ENCODE measurements at places on chromosomes 12 and 14. TPM values are rescaled to one million over a fixed set of nuclear protein-coding genes. Genes with fewer than 3 reads are reported as not detected.
A peak's percentile ranks its signal among the peaks of the same experiment; 100 is the strongest.

Gene TMEM119
- total RNA-seq: 0.97 TPM

Gene PCED1B
- 0.25 TPM for total RNA-seq

Gene CISTR
- total RNA-seq: not detected

Gene CNPY2
- 128 TPM for total RNA-seq

Gene RNASE2
- total RNA-seq: not detected

Gene PAH
- 0.07 TPM for total RNA-seq

Gene SOAT2
- total RNA-seq: not detected

Gene FAIM2
- total RNA-seq: 1.2 TPM

Gene GPR135
- 3.1 TPM for total RNA-seq

Gene TNS2
- total RNA-seq: 0.28 TPM

DNA sequence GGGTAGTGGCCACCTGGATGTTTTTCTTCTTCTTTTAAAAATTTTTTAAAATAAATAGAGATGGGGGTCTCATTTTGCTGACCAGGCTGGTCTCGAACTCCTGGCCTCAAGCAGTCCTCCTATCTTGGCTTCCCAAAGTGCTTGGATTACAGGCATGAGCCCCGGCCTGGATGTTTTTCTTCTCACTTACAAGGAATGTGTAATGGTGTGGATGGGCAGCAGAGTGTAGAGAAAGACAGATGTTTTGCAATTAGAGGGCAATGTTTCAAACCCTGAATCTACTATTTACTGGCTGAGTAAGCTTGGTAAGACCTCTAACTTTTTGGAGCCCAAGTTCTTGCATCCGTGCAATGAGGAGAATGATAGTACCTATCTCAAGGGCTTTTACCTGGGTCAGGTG, 48.1 kb downstream of the ADCK1 start:
- no peaks in the 10 kb centered on the region for H3K27me3 ChIP-seq
- no peaks in the 10 kb centered on the region for H3K36me3 ChIP-seq
- no peaks in the 10 kb centered on the region for H3K4me1 ChIP-seq

DNA sequence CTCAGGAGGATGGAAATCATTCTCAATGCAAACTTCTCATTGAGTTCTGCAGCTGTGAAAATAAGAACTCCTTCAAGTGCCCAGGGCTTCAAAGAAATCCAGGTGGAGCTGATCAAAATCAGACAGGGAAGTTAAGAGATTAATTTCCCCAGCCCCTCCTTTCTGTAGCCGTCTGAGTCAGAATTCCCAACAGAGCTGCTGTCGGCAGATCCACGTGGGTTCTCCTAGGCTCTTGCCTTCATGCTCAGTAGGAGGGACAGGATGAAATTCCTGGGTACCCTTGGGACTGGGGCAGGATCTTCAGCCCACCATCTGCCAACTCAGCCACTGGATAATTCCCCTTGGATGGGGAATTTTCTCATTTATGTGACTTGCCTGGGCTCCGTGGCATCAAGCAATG, 13.3 kb downstream of the TGFB3 start:
- H3K27ac ChIP-seq: no peak overlapping the region
- no peaks in the 10 kb centered on the region for H3K27me3 ChIP-seq
- no peak overlapping the region for H3K4me3 ChIP-seq

GRCh38 chr14:94548131-94548998, 12.9 kb upstream of the SERPINA4 start:
- no peak overlapping the region for H3K27ac ChIP-seq
- H3K36me3 ChIP-seq: no peaks in the 10 kb centered on the region
- no peak for DNase-seq
- no peaks in the 10 kb centered on the region for H3K27me3 ChIP-seq
- H3K4me1 ChIP-seq: peaks cover 4% of the 10 kb centered on the region
- H3K4me3 ChIP-seq: no peak overlapping the region

- no peak overlapping the region for H3K4me3 ChIP-seq
- no peaks in the 10 kb centered on the region for H3K36me3 ChIP-seq
- no peak for DNase-seq
Measured at GRCh38 chr14:65312859-65313258, 99.7 kb upstream of the FUT8 start.

- no peak for DNase-seq
- peaks cover 45% of the 10 kb centered on the region for H3K4me1 ChIP-seq
- no peaks in the 10 kb centered on the region for H3K36me3 ChIP-seq
- H3K27ac ChIP-seq: no peak overlapping the region
- H3K27me3 ChIP-seq: no peaks in the 10 kb centered on the region
Measured at GRCh38 chr12:94285943-94286582, 137.7 kb downstream of the PLXNC1 start.

DNA sequence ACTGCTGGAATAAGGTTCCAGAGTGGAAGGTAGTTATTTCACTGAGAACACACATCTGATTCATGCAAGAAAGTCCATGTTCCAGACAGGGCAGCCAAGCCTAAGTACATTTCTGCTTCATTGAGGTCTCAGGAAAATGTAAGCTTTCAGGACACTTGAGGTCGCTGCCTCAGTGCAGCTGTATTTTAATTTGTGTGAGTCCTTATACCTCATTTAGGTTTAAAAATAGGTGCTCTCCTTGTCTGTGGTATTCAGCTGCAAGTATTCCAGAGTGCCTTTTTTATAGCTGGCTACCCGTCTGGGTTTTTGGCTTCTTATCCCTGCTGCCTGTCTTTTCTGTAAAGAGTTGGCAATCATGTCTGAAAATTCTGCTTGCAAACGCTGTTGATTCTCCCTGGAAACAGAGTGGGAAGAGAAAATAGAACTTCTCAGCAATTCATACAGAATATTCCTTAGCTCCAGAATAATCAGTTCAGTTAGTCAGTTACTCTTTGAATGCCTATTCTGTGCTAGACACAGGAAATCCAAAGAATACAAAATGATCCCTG, 45.3 kb upstream of the PLBD1 start:
- no peaks in the 10 kb centered on the region for H3K4me1 ChIP-seq
- H3K4me3 ChIP-seq: no peak overlapping the region
- no peak overlapping the region for H3K27ac ChIP-seq
- H3K36me3 ChIP-seq: no peaks in the 10 kb centered on the region

DNA sequence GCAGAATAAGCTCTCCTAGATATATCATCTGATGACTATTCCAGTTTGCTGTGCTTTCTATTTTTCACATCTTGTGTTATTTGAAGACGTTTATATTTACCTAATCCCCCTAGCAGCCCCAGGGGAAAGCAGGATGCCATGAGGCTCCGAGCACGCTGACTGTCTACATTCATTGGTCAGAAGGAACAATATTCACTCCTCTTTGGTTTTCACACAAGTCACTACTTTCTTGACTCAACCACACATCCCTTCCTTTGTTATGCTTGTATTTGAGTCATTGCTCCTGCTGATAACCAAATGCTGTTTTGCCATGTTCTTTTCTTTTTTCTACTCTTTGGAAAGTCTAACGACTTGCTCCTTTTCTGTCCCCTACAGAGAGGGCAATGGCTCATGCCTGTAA, 86.5 kb upstream of the SLC38A2 start:
- H3K4me3 ChIP-seq: no peak overlapping the region
- H3K36me3 ChIP-seq: no peaks in the 10 kb centered on the region
- no peaks in the 10 kb centered on the region for H3K4me1 ChIP-seq
- DNase-seq: no peak
- no peaks in the 10 kb centered on the region for H3K27me3 ChIP-seq
- no peak overlapping the region for H3K27ac ChIP-seq

DNA sequence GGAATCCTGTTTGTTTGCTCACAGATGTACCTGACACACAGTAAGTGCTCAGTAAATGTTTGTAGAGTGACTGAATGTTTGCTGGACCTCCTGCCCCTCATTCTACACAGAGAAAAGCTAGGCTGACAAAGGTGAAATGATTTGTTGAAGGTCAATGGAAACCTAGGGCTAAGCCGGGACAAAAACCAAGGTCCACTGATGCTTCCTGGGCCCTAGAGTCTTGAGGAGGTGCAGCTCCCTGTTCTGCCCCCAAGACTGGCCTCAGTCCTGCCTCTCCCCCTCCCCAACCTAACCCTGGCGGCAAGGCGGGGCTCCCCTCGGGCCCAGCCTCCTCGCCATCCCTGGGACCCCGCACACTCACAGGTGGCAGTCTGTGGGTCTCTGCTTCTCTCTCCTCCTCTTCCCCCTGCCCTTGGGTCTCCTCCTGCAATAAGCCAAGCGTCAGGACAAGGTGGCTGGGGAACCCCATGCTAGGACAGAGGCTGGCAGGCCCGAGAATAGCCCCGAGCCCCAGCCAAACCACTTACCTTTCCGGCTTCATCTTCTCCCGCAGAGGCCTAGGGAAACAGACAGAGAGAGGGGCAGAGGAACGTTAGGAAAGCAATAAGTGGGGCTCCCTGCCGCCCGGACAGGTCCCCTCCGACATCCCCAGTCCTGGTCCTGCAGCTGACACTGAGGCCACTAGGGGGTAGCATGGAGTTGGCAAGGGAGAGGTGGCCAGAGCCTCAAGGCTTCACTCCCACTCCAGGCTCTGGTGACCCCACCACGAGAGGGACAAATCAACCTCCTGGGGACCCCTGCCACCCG, 9.3 kb downstream of the PGF start:
- H3K4me1 ChIP-seq: no peaks in the 10 kb centered on the region
- H3K27me3 ChIP-seq: no peaks in the 10 kb centered on the region
- DNase-seq: peak; percentile 86
- no peak overlapping the region for H3K4me3 ChIP-seq
- H3K36me3 ChIP-seq: no peaks in the 10 kb centered on the region

DNA sequence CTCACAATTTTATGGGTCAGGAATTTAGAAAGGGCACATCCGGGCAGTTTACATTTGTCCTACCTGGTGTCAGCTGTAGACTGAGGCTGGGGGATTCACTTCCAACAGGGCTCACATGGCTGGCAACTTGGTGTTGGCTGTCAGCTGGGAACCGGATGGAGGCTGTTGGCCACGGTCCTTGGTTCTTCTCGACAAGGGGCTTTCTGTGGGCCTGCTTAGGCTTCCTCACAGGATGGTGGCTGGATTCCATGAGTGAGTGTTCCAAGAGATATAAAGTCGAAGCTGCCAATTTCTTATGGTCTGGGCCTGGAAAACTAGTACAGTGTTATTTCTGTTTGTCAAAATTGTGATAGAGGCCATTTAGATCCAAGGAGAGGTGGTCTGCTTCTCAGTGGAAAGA, 127.9 kb downstream of the PTCSC3 start:
- DNase-seq: no peak
- no peaks in the 10 kb centered on the region for H3K36me3 ChIP-seq
- no peak overlapping the region for H3K27ac ChIP-seq
- H3K4me3 ChIP-seq: no peak overlapping the region
- no peaks in the 10 kb centered on the region for H3K27me3 ChIP-seq

DNA sequence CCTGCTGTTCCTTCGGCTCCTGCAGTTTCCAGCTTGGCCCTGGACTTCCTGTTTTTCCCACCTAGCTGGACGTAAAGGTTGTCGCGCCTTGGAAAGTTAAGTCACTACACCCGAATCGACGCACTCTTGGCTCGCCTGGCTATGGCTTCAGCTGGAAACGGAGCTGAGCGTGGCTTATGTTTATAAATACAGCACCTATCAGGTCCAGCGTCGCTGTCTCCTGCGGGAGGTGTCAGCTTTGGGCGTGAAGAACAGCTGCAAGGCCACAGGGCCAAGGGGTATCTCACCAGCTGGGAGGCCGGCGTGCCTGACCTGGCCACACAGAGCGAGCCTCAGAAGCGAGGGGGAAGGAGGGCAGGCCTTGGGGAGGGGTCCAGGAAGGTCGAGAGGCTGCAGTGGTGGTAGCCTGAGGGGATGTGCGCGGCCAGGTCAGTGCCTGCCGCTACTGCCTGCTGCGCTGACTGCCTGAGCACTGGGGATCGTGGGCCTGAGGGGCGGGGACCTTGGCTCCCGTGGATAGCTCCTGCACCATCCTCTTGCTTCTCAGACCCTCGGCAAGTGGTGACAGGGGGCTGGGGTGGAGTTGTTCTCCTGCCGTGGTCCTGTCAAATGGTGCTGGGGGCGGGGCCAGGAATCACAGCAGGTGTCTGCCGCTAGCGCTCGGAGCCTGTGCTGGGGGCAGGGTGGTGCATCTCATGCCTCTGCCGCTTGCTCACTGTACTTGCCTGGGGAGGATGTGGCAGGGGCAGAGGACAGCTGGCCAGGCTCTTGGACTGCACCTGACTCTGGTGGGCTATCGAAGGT, 12.5 kb downstream of the PACS2 start:
- H3K36me3 ChIP-seq: no peaks in the 10 kb centered on the region
- H3K27me3 ChIP-seq: no peaks in the 10 kb centered on the region
- peak overlapping the region; percentile 3 for H3K4me3 ChIP-seq
- DNase-seq: peak; percentile 61

DNA sequence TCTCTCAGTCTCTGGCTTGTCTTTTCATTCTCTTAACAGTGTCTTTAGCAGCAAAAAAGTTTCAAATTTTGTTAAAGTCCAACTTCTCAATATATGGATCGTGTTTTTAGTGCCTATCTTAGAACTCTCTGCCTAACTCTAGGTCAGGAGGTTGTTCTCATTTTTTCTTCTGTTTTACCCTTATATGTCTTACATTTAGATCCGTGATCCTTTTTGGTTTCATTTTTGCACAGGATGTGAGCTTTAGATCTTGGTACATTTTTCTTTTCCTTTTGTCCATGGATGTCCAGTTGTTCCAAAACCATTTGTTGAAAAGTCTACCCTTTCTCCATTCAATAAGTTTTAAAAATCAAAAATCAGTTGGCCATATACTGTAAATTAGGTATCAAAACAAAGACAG, 6.8 kb downstream of the VRK1 start:
- peaks cover 8% of the 10 kb centered on the region for H3K4me1 ChIP-seq
- no peak overlapping the region for H3K4me3 ChIP-seq
- no peaks in the 10 kb centered on the region for H3K27me3 ChIP-seq
- H3K27ac ChIP-seq: no peak overlapping the region

GRCh38 chr12:122862872-122863701, 27.8 kb downstream of the HIP1R start:
- no peaks in the 10 kb centered on the region for H3K4me1 ChIP-seq
- no peak overlapping the region for H3K4me3 ChIP-seq
- H3K27ac ChIP-seq: no peak overlapping the region
- peaks cover 12% of the 10 kb centered on the region for H3K27me3 ChIP-seq
- no peaks in the 10 kb centered on the region for H3K36me3 ChIP-seq

- H3K4me1 ChIP-seq: peaks cover 15% of the 10 kb centered on the region
- no peak for DNase-seq
Measured at GRCh38 chr12:125208334-125208733, 143.1 kb downstream of the AACS start.

GRCh38 chr12:48022676-48023385, 18.6 kb upstream of the COL2A1 start:
- DNase-seq: peak; percentile 21
- H3K27ac ChIP-seq: peak overlapping the region; percentile 23
- peaks cover 77% of the 10 kb centered on the region for H3K27me3 ChIP-seq
- H3K4me1 ChIP-seq: peaks cover 60% of the 10 kb centered on the region
- peak overlapping the region; percentile 5 for H3K4me3 ChIP-seq

GRCh38 chr14:61460718-61461611, 139.6 kb downstream of the PRKCH start:
- H3K4me3 ChIP-seq: no peak overlapping the region
- DNase-seq: no peak
- no peaks in the 10 kb centered on the region for H3K36me3 ChIP-seq
- peaks cover 3% of the 10 kb centered on the region for H3K4me1 ChIP-seq
- H3K27me3 ChIP-seq: no peaks in the 10 kb centered on the region
- no peak overlapping the region for H3K27ac ChIP-seq

GRCh38 chr12:48358937-48359513, 8.3 kb upstream of the ZNF641 start:
- H3K27me3 ChIP-seq: no peaks in the 10 kb centered on the region
- no peaks in the 10 kb centered on the region for H3K36me3 ChIP-seq
- no peak overlapping the region for H3K4me3 ChIP-seq
- H3K4me1 ChIP-seq: no peaks in the 10 kb centered on the region
- no peak for DNase-seq
- H3K27ac ChIP-seq: no peak overlapping the region

GRCh38 chr12:16307856-16308475, 30.5 kb upstream of the SLC15A5 start:
- H3K4me3 ChIP-seq: no peak overlapping the region
- H3K36me3 ChIP-seq: no peaks in the 10 kb centered on the region
- no peak for DNase-seq
- H3K27ac ChIP-seq: no peak overlapping the region
- no peaks in the 10 kb centered on the region for H3K4me1 ChIP-seq
